Globus pallidus (tissue), 1 donor: ENCODE measurements at places on chromosomes 11 and 22.

DNA sequence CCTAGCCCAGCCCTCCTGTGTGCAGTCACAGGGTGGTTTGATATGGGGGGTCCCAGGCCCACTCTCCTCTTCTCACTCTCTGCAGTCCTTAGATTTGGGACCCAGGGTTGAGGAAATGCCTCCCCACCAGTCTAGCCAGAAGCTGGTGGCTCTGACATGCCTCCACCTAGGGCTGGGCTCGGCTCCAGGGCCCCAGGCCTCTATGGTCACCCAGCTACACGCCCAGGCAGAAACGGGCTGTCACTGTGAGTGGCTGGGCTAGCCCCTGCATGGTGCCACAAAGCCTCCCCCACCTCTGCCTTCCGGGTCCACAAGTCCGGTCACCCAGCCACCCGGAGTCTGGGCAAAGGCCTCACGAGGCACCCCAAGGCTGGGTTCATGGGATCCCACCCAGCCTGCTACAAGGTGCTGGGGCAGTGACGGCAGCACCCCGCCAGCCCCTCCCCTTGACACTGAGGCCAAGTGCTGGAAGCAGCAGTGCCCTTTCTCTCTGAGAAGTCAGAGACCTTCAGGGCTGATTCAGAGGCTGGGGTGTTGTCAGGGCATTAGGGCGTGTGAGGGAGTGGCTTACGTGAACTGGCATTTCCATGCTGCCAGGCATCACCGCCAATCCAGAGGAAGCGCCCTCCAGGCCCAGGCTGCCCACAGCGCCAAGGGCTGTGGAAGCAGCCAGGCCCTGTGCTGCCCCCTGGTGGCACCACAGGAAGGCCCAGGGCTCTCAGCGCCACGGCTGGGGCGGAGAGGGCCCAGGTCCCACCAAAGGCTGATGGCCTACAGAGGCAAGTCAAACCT is 638 bp upstream of the PITPNM1 start:
- DNase-seq, result peak; percentile 80

DNA sequence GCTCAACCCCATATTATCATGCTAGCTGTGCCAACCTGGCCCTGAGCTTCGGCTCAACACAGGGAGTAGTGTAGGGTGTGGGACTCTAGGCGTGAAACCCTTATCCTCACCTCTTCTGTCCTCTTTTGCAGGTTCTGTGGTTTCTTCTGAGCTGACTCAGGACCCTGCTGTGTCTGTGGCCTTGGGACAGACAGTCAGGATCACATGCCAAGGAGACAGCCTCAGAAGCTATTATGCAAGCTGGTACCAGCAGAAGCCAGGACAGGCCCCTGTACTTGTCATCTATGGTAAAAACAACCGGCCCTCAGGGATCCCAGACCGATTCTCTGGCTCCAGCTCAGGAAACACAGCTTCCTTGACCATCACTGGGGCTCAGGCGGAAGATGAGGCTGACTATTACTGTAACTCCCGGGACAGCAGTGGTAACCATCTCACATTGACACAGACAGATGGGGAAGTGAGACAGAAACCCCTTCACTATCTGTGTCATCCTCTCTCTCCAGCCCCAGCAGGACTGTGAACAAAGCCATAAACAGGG is 76.4 kb downstream of the GGTLC2 start:
- DNase-seq, result peak; percentile 17

GRCh38 chr11:34534826-34535225 is 21.2 kb upstream of the ELF5 start:
- DNase-seq, result no peak

DNA sequence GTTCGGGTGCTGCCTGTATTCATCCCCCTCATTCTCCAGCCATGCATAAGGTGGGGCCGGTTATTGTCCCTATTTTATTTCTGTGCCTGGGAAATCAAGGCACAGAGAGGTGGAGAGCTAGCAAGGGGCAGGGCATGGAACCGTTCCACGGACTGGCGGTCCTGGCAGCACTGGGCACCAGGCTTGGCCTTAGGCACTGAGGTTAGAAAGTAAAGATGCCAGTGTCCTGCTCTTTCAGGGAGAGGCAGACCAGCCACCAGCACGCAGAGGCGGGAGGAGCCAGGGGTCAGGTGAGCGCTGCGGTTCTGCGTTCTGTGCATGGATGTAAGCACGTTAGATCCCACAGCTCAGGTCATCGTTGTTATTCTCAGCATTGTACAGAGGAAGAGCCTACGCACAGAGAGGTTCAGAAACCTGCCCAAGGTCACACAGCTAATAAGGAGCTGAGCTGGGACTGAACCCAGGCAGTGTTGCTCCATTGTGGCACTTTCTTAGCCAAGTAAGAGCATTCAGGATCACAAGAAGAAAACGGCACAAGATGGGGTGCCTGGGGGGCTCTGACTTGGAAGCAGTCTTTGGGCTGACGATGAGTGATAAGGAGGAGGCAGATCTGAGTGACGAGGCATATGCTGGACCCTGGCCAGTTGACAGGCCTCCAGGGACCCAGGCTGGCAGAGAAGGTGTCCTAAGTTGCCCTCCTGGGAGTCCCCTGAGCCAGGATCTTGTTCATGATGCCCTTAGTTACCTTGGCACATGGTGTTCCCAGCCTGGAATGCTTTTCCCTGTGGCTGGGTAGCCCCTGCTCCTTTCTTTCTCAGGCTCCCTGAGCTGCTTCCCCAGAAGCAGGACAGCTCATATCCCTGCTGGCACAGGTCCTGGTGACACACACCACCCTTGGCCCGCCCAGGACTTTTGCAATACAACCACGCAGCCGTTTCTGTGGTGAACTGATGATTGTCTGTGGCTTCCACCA is 41.1 kb downstream of the OSBPL5 start:
- peak; percentile 15 for DNase-seq

- peak; percentile 69 for DNase-seq
Observed at GRCh38 chr11:44538375-44539054, 26.9 kb upstream of the CD82 start.

GRCh38 chr22:26884921-26885320 is 227.5 kb downstream of the MIAT start:
- no peak for DNase-seq

DNA sequence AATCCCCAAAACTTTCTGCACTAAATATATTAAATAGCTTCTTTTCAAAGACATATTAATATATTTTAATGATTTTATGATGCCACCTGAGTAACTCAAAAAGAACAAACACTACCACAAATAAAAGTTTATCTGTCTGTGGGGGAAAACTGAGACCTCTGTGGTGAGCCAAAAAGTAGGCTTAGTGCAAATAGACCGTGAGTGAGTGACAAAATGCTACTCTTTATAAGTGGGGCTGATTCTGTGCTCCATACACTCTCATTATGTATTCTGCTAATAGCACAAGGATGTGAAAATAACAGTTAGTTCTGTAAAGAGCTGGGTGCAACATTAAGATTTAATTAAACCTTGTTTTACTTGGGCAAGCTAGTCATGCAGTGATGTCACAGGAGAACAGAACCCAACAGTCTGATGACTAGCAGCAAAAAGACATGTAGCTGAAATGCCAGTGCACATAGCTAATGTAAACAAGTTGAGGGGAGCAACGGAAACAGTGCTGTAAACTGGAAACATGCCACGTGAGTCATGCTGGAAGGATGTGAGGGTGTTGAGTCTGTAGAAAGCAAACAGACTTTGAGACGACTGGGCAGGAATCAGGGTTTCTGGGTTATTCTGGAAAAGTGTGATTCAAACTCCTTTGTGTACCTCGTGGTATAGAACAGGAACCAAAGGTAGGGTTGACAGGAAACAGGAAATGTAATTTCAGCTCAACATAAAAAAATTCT is 1130.4 kb downstream of the LRRC4C start:
- no peak for DNase-seq

GRCh38 chr11:29019960-29020683 is 911.9 kb downstream of the METTL15 start:
- no peak for DNase-seq

- DNase-seq, result no peak
Observed at GRCh38 chr11:62132191-62132590, 8.4 kb downstream of the INCENP start.

DNA sequence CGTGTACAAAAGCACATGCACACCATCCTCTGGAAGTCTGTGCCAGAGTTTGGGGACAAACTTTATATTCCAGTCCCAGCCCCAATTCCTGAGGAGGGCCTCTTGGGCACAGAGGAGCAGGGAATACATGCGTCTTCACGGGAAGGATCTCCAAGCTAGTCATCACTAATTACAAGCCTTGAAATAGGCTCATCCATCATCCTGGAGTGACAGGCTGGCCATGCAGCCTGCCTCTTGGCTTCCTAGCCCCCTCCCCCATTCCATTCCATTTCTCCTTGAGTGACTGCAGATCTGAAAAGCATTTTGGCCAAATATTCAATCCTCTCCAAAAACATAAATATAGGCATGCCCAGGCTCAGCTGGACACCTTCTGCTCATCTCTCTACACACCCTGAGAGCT is 24.8 kb downstream of the SERPING1 start:
- DNase-seq, result no peak

DNA sequence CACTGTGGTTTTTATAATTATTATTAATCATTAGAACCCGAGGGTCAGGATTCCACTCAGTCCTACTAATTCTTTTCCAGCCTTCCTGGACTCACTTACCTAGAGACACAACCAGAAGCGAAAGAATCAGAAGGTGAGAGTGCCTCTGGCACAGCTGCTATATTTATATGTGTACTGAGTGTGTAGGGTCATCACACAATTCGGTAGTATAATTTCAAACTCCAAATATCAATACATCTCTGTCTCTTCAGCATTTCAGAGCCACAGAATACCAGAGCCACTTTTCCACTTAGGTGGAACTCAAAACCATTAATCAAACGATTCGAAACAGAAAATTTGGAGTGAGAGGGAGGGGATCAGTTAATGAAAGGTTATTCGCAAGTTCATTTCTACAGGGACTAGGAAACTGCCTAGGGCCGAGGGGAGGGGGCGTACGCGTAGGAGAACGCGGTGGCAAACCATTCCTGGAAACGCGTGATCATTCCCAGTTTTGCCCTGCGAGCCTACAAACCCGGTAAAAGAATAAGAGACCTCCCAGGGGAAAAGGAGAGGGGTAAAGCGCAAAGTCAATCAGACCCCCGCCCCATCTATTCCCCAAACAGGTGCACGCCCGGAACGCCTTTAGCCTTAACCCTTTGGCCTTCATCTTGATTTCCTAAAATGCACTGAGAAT is 5.4 kb downstream of the BSX start:
- DNase-seq, result no peak

GRCh38 chr11:61480994-61481335 is 27.6 kb upstream of the LRRC10B start:
- DNase-seq, result no peak

- no peak for DNase-seq
Observed at GRCh38 chr11:79028225-79028624, 412.6 kb downstream of the TENM4 start.

DNA sequence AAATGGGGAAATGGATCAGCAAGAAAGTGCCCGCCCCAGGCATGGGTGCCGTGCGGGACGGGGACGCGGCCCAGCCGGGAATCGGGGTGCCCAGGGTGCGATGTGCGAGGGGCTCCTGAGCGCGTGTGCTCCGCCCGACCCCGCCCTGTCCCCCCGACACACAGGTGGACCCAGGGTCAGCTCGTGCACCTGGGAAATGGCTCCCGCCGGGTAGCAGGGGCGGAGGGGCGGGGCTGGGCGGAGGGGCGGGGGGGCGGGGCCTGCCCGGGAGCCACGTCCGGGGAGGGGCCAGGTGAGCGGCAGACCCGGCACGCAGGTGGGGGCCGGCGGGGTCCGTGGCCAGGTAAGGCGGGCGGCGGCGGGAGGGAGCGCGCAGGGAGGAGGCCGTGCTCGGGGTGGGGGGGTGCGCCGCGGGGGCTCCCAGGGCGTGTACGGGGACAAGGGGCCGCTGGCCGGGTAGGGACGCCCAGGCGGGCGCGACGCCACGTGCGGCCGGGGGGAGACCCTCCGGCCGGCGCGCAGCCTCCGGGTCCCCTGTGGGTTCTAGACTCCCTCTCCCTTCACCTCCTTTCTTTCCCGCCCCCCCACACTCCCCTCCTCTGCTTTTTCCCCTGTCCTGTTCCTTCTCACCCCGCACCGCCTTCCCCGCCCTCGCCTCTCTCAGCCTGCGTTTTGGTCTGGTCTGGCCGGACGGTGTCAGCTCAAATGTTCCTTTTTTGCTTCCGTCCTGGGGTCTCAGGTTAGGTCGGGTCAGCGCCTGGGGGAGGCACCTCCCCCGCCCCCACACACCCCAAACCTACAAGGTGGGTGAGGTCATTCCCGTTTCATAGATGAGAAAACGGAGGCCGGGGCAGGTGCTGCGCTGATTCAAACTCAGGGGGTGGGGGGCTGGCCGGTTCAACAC is at the start of gene ARHGAP8:
ARHGAP8 (plus strand) TSS at position 291 of the 904 bp plus-strand sequence. CDS start 33,953 bp downstream, outside the sequence.
- DNase-seq, result no peak

- DNase-seq, result peak; percentile 68
Observed at GRCh38 chr11:96155627-96156378, 187.2 kb downstream of the MAML2 start.

DNA sequence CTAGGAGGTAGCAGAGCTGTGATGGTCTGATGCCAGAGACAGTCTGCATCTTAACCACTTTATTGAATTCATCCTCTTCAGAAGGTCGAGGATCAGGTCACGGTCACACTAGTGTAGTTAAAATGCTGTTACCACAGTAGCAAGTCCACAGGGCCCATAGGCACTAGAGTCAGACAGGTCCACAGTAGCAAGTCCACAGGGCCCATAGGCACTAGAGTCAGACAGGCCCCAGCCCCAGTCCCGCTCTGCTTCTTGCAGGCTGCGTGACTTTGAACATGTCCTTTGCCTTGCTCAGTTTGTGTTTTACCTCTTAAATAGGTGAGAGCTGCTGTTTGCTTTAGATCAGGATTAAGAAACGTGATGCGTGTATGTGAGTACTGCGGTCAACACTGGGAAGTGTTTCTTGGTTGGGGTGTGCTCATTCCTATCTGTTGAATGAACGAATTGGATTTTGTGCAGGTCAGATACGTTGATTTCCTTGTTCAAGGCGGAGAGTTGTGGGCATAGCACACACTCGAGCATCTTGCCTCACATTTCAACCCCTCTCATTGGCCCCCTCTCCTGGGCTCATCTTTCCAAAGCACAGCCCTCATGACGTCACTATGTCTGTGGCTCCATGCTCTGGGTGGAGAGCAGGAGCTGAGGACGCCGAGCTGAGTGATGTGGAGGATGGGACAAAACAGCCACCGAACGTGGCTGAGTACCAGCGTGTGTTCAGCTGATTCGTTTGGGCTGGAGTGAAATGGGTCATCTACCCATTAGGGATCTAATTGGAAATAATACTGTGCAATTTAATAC is 191.7 kb downstream of the TBC1D22A start:
- no peak for DNase-seq
